Inflammatory macrophage treated with lipopolysaccharide for 1 hour (primary cell): ENCODE measurements at places on chromosomes 5 and 9.
A peak's percentile ranks its signal among the peaks of the same experiment; 100 is the strongest.

GRCh38 chr9:125472926-125473701, 211.5 kb downstream of the GAPVD1 start:
- DNase-seq: no peak

DNA sequence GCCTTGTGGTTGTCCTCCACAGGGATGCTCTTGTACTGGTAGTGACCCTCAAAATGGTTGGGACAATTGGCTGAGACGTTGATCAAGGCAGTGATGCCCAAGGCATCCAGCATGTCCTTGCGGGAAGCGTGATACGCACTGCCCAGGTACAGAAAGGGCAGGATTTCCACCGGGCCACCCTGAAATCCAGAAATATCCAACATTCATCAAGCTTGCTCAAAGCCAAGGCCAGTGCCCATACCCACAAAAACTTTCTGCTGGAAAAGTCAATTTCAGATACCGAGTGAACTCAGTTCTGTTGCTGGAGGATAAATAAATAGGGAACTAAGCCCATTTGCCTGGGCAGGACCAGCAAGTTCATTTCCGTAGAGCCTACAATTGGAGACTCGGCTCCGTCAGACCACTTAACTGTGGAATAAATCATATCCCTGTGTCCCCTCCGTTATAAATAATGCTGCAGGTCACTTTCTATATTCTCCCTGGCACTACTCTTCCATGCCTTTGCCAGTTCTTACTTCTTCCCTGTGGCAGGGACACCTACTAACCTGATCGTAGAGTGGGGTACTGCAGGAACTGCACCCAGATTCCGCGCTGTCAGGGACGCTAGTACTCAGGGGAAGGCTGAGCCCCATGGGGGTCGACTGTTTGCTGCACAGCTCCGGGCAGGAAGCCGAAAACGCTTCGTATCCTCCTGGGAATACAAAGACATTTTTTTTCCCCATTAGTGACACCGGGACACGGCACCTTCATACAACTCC, 1.2 kb downstream of the DUSP1 start:
- peak; percentile 53 for DNase-seq

DNA sequence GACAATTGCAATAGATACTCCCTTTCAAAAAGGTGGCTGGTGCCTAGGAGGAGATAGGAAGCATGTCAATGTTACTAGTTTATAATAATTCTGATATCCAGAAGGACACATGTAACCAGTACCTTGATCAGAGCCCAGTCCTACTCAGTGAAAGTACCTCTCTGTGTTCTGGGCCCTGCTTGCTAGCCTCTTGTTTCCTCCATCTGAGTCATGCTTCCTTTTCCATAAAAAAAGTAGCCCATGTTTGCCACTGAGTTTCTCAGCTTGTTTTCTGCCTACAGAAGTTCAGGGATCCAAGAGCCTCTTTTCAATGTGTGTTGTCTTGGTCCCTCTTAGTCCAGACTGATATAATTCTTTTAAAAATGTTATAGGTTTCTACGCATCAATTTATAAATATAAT, 149.0 kb downstream of the SSBP2 start:
- DNase-seq: no peak

DNA sequence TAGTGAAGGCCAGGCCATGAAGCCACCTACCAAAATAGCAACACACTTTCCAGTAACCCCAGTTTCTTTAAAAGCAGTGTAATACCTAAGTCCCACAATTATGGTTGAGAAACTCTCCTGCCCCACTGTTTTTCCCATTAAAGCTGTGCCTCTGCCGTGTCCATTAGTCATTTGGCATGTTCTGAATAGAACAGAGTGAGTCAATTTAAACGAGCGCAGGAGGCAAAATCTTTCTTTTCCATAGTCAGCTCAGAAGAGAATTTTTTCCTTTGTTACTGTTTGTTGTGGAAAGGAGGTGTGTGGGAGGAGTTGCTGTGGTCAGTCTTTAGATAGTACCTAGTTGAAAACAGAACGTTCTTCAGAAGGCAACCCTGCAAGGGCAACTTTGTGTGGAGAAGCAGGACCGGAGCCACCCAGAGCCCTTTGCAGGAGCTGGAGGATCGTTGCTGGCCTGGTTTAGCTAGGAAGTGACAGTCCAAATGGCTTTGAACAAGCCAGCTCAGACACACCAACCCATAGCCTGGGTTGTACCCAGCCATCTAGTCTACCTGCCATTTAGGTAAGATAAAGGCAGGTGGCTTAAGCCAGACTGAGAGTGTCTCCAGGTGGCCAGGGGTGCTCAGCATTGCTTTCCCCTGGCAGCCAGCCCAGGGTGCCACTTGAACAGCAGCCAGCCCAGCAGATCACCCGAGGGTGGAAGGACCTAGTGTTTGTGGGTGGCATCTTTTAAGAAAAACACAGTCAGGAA, 30.4 kb downstream of the GADD45G start:
- DNase-seq: no peak

GRCh38 chr9:25994605-25995004, 316.4 kb upstream of the TUSC1 start:
- DNase-seq: no peak

DNA sequence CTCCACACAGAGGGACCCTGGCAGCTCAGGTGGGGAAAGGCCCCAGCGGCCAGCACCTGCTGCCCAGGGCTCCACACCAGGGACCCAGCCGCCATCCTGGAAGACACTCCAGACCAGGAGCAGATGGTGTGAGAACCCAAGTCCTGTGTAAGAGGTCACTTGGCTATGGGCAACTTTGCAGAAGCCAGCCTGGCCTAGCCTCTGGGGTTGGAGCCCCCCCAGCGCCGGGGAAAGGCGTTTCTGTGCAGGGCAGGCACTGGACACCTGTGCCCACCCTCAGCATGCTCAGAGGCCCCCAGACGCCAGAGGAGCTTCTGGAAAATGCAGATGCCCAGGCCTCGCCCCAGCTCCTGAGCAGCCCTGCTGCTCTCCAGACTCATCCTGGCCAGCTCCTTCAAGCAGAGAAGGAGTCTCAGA, 34.0 kb downstream of the RASGEF1C start:
- DNase-seq: no peak
